ENCODE measurements at places on chromosomes 2 and 18.

GRCh38 chr2:201021914-201022313 lies 49.6 kb downstream of the HYCC2 start:
- no peak for DNase-seq

DNA sequence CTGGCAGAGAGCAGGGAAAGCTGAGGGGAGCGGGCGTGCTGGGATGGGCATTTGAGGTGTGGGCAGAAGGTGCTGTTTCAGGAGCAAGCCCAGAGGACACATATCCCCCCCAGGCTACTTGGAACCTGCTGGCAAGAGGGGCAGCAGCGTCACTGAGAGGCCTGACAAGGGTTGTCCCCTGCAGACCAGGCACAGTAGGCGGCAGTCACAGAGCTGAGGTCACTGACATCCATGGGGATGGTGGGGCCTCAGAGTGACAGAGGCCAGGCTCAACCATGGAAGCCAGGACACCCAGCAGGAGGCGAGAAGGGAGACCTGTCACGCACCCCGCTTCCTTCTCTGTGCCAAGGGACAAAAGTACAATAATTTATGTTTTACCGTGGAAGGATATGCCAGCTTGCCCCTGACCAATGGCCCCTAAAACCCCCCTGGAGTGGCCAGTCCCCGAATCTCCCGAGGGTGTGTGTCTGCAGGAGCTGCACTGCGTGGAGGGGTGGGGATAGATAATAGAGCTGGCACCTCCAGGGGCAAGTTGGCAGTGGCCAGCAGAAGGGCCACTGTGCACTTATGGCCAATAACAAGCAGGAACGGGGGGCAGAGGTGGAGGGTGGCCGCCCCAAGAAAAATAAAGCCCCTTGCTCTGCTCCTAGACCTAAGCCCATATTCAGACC lies 86.3 kb upstream of the SLC66A3 start:
- DNase-seq: no peak

DNA sequence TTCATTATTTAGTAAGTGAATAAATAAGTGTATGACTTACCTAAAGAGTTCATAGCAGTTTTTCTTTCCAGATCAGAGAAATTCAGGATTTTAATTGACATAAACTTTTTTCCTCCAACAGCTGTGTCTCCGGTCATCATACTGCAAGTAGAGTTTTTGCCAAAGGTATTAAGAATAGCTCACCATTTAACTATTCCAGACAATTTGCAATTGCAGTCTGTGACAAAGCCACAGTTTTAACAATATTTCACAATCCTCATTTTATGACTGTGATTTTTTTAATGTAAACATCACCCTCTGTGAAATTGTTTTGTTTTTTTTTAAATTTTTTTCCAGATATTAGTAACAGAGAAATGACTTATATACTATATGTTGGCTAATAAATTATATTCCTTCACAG lies 199.1 kb downstream of the TRIB2 start:
- no peak for DNase-seq

GRCh38 chr2:147679955-147680531 lies 164.8 kb upstream of the ACVR2A start:
- no peak for DNase-seq

DNA sequence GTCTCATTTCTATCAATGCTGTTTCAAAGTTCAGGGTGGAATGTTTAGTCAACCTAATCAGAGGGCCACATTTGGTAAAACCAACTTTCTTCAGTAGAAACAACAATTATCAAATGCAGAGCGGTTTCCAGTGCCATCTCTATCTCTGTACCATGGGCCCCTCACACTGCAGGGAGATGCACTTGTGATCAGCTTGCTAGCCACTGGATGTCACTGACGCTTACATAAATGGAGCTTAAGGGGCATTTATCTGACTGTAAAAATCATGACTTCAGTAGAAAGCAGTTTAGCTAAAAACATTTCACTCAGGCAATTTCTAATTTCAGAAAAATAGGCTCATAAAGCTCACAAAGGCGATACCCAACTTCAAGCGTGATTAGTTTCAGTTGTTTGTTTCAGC lies 678.0 kb downstream of the ZEB2 start:
- DNase-seq: no peak

DNA sequence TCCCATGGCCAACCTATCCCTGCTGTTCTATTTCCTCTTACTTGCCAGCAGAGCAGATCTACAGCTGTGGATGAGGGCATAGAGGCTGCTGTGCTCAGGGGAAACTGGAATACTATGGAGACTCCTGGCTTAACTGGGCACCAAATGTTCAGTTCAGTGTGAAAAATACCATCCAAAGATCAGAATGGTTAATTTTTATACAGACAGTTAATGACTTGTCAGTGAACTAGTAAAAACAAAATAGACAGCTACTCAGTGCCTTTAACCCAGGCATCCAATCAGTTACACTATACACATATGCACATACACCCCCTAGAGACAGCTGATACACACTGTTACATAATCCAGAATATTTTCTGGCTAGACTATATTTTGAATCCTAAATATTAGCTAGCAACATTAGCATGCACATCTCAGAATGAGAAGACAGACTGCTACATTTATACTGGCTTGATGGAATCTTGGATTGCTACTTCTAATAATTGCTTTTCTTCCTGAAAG lies 59.1 kb upstream of the WIPF1 start:
- no peak for DNase-seq

DNA sequence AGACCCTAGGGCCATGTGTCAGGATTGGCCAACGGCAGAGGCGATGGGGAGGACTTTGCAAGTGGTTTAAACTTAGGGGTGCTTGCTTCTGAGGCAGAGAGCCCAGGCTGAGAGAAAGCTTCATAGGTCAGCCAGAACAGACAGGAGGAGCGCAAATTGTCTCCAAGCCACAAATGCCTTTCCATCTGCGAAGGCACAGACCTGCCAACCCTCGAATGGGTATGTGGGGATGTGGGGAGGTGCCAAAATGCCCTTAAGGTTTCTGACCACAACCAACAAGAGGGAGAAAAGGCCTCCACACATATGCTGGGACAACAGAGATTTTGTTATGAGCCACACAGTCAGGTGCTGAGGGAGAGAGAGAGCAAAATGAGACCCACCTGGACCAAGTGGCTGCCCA lies 283.6 kb downstream of the CYP26B1 start:
- DNase-seq: no peak

DNA sequence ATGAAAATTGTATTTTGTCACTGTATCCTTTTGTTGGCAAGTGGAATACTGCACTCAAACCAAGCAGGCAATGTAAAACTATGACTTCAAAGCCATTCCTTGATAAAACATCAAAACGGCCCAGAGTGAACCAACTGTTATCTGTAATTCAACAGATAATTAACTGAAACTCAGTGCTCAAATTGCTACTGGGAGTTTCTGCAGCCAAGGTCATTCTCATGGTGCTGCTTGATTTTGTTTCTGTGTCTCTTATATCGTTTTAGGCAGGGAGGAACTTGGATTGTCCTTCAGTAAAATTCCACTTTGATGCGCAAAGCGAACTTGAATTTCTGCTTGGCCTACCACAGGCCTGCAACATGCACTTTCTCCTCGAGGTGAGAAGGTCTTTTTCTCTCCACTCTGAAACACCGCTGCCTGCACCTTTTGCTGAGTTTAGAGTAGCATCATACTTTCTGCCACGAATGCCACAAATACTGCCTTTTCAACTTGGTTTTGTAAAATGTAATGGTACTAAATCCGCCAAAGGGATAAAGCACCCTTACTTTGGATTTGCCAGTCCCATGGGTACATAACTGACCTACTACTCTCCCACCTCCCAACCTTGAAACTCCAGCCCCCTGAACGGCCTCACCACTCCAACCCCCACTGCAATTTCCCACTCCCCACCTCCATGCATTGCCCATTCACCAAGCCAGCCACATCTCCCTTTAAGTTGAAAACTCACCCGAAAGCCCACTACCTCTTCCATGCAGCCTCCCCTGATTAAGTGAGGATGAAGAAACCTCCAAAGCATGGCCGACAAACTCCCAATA lies 204.7 kb downstream of the TGIF1 start:
- no peak for DNase-seq

- DNase-seq: no peak
Measured at GRCh38 chr2:20599861-20600461, 50.9 kb downstream of the HS1BP3 start.

DNA sequence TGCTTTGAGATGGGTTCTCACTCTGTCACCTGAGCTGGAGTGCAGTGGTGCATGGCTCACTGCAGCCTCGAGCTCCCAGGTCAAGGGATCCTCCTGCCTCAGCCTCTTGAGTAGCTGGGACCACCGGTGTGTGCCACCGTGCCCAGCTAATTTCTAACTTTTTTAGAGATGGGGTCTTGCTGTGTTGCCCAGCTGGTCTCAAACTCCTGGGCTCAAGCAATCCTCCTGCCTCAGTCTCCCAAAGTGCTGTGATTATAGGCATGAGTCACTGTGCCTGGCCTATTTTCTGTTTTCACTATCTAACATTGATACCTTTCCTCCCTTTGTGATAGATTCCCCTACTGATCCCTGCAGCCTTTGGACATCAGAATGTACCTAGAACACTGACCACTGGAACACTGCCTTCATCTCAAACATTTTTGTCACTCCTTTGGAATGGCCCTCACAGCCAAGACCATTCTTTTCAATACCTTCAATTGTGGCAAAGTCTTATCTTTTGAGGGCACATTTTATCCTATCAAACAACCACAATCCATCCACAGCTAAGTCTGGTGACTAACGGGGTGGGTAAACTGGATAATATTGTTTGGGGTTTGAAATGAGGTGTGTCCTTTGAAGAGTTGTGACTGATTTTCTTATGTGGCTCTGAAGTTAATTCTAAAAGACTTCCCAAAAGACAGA lies 43.7 kb downstream of the EPAS1 start:
- DNase-seq: no peak

- no peak for DNase-seq
Measured at GRCh38 chr18:22594155-22594690, 176.5 kb upstream of the CTAGE1 start.

DNA sequence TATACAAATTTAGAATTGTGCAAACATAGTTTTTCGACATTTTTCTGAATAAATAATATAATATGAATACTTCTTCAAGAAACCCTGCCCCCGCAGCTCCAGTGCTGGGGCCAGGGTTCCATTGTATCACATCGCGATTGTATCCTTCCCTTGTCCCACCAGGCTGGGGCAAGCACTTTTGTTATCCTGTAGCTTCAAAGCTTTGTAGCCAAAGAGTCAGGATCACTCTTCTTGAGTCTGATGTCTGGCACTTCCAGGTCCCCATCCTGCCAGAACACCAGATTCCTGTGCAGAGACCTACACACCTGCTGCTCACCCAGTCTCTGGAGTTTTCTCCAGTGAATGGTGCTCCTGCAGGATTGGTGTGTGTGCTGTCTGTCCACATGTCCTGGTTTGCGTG lies 186.9 kb downstream of the ASB1 start:
- DNase-seq: no peak

DNA sequence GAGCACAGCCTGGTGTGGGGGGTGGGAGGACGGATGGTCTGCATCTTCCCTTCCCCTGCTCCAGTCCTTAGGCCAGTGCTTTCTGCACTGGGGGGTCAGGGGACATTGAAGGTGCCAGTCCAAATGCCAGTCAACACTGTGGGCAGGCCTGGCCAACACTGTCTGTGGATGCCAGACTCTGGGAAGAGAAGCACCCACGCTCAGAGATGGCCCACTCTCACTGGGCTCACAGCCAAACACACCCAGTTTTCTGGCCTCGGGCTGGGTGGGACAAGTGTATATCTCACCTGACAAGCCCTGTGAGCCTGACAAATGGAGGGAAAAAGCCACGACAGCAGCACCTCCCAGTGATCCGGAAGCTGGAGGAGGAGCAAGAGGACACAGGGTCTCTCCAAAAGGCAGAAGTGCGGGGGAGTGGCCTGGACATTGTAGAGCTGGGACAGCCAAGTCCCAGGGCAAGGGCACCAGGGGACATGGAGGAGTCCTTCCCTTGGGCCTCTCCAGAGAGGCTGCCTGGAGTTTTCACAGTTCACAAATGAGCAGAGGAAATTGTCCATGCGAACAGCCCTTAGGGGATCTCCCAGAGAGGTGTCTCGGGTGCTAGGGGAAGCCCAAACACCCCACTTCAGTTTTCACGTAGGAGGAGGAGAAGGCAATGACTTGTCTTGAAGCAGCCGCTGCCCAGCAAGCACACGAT lies 79.3 kb downstream of the SDC1 start:
- DNase-seq: no peak

DNA sequence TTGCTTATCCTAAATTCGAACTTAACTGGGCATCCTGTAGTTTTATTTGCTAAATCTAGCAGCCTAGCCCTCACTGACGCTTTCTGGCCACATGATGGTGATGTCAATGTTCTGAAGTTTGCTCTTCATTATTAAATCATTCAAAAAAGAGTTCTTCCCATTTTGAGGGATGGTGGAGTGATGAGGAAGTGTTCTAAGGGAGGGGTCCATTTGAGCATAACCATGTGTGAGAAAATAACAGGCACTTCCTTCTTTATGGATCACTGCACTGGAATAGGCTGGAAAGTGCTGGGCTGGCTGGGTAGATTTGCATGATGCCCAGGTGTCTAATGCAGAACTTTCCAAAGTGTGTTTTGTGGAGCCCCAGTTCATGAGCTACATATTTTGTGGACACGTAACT lies 74.2 kb downstream of the TNFRSF11A start:
- no peak for DNase-seq

DNA sequence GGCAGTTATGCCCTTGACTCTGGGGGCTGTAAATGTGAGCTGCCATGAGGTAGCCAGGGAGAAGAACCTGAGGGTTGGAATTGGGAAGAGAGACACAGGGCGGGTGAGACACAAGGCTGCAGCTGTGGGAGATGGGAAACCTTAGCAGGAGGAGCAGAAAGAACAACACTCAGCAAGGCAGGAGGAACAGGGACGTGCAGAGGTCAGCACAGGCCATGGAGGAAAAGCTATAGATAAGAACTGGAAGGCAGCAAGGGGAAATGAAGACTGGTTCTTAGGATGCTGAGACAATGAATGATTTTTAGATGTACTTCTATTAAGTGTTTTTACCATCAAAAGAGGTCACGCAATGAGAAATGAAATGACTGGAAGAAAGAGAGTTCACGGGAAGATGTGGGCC lies 80.2 kb downstream of the USP40 start:
- DNase-seq: no peak

GRCh38 chr2:75614162-75614651 lies 32.4 kb upstream of the MRPL19 start:
- DNase-seq: no peak

GRCh38 chr2:40388161-40388560 lies 63.7 kb downstream of the SLC8A1 start:
- no peak for DNase-seq

DNA sequence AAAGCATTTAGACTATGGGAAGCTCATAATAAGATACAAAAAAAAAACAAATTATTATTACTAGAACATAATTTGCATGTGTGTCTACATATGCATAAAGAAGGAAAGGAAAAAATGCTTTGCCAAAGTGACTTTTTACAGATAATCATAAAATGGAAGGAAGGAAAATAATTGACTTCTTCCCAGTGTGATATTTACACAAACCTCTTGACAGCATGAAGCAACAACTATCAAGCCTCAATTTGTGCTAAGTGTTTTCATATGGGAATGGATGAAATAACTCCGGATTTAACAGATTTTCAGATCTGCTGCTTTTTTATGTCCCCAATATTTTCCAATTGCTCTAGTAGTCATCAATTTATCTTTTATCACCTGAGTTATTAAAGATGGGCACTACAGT lies 275.9 kb upstream of the REG3G start:
- no peak for DNase-seq
